ENCODE measurements at places on chromosomes 5 and 9. TPM values are rescaled to one million over a fixed set of nuclear protein-coding genes. Genes with fewer than 3 reads are reported as not detected.
A peak's percentile ranks its signal among the peaks of the same experiment; 100 is the strongest.

- H3K27me3 ChIP-seq, result no peaks in the 10 kb centered on the region
- no peak overlapping the region for H3K27ac ChIP-seq
- H3K4me1 ChIP-seq, result peaks cover 8% of the 10 kb centered on the region
- DNase-seq, result no peak
Measured at GRCh38 chr5:55582256-55582655, 47.5 kb upstream of the PLPP1 start.

DNA sequence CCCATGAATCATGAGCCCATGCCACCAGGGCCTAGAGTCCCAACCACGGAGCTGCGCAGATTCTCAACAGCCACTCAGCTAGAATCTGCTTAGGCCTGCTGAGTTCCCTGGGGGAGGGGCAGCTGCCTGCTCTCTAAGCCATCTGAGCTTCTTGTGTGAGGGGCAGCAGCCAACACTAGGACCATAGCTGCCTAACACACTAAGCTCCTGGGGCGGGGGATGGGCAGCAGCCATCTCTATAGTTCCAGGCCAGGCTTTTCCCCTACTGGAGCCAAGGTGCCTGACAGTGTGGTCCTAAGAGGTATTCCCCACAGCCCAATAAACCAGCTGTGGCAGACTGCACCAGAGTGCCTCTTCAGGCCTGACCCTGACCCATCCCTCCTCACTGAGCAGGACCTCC lies 255.9 kb upstream of the ACO1 start:
- peaks cover 1% of the 10 kb centered on the region for H3K27me3 ChIP-seq
- DNase-seq, result no peak
- no peaks in the 10 kb centered on the region for H3K4me1 ChIP-seq
- H3K27ac ChIP-seq, result no peak overlapping the region

DNA sequence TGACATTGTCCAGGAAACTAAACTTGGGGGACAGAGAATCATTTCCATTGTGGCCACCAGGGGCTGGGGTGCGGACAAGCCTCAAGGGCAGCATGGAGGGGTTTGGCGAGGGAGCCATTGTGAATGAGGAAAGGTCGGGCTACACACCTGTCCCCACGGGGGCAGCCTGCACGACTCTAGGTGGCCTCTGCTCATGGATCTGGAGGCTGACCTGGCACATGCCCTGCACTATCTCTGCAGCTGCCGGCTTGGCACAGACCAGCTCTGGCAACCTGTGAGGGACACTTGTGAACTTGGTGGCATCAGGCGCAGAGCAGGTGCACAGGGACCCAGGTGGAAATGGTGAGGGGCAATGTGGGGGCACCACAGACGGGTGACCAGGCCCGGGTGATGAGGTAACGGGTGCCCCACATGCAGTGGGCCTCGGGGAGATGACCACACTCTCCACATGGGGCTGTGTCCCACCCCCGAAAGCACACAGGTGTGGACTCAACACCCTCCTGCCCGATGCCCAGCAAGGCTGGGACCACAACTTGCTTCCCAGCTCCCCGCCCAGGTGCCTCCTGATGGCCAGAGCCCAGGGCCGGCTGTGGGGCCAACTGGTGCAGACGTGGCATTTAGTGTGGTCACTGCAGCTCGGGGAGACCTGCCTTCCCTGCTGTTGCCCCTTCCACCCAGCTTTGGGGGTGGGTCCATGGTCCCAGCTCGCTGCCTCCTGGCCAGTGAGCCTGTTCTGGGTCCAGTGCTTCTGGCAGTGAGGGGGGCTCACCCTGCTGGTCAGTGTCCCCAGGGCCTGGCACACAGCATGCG lies 60.9 kb upstream of the UBAC1 start:
- peaks cover 12% of the 10 kb centered on the region for H3K36me3 ChIP-seq
- H3K4me3 ChIP-seq, result no peak overlapping the region
- H3K27me3 ChIP-seq, result peaks cover 5% of the 10 kb centered on the region
- H3K4me1 ChIP-seq, result no peaks in the 10 kb centered on the region

DNA sequence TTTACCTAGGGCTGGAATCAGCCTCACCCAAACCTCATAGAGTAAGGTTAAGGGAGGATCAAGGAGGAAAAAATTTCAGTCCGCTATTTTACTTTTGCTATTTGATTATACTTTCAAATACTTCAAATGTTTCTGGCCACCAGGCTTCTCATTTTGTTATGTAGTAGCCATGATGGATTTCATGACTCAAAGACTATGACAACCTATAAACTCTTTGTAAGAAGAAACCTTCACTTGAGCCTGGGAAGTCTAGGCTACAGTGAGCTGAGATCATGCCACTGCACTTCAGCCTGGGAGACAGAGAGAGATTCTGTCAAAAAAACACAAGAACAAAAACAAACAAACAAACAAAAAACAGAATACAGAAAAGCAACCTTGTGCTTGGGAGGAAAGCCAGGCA lies 293.6 kb upstream of the TNC start:
- no peaks in the 10 kb centered on the region for H3K4me1 ChIP-seq
- no peak for DNase-seq
- H3K4me3 ChIP-seq, result no peak overlapping the region
- no peak overlapping the region for H3K27ac ChIP-seq

CA9 gene
- 1.5 TPM for total RNA-seq

AKNA gene
- 79.1 TPM for total RNA-seq

SYNPO gene
- 94.3 TPM for total RNA-seq

RNF180 gene
- 7.8 TPM for total RNA-seq

DNA sequence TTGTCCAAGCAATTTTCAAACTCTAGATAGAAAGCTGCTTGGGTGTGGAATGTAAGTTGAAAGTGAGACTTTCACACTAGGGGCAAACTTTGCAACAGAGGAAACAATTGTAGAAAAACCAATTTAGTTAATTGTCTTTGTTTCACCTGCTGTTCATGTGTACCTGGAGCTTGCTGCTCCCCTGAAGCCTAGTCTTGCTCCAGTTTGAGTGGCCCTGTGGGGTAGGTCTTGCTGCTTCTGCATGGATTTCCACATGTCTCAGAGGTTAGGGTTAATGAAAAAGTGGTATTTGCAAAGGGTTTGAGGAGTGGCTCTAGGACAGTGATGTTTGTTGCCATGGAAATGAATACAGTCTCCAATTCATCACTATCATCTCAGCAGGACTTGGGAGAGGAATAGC lies 182.2 kb downstream of the FSTL4 start:
- H3K4me1 ChIP-seq, result no peaks in the 10 kb centered on the region
- no peak overlapping the region for H3K27ac ChIP-seq
- no peaks in the 10 kb centered on the region for H3K36me3 ChIP-seq

GRCh38 chr9:115373000-115373709 lies 255.2 kb upstream of the TNC start:
- DNase-seq, result no peak
- H3K27me3 ChIP-seq, result no peaks in the 10 kb centered on the region
- H3K27ac ChIP-seq, result no peak overlapping the region
- no peak overlapping the region for H3K4me3 ChIP-seq
- no peaks in the 10 kb centered on the region for H3K36me3 ChIP-seq

DNA sequence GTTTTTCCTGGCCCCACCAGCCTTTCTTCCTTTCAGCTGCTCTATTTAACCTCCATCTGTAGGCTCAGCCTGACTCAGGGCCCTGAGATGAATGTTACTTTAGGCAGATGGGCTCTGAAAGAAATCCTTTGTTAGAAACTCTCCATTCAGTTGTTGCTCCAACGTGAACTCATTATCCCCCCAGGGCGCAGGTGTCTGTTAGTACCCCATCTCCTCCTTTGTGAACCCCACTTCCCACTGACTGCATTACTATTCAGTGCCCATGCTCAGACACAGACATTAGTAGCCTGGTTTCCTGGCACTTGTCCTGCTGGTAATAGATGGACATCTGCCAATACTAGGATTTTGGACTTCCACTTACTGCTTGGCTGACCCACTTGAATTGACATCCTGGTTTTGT lies 1271.6 kb downstream of the PTPRD start:
- no peak overlapping the region for H3K27ac ChIP-seq
- H3K36me3 ChIP-seq, result no peaks in the 10 kb centered on the region
- peaks cover 1% of the 10 kb centered on the region for H3K27me3 ChIP-seq
- no peak overlapping the region for H3K4me3 ChIP-seq

GRCh38 chr9:136421791-136422190 lies 11.3 kb downstream of the PMPCA start:
- H3K27ac ChIP-seq, result no peak overlapping the region
- peaks cover under 1% of the 10 kb centered on the region for H3K27me3 ChIP-seq
- peaks cover 22% of the 10 kb centered on the region for H3K36me3 ChIP-seq
- H3K4me1 ChIP-seq, result no peaks in the 10 kb centered on the region

- H3K27me3 ChIP-seq, result peaks cover 4% of the 10 kb centered on the region
- peaks cover 16% of the 10 kb centered on the region for H3K4me1 ChIP-seq
- DNase-seq, result no peak
Measured at GRCh38 chr9:20228096-20228495, 394.2 kb downstream of the MLLT3 start.

GRCh38 chr9:137056739-137057415 lies 3.0 kb upstream of the ENTPD2 start:
- H3K27ac ChIP-seq, result no peak overlapping the region
- H3K4me3 ChIP-seq, result no peak overlapping the region
- no peaks in the 10 kb centered on the region for H3K36me3 ChIP-seq
- DNase-seq, result no peak
- H3K4me1 ChIP-seq, result peaks cover 10% of the 10 kb centered on the region

GRCh38 chr5:132497488-132497997 lies 7.0 kb upstream of the IRF1 start:
- no peak for DNase-seq
- no peak overlapping the region for H3K27ac ChIP-seq
- no peaks in the 10 kb centered on the region for H3K36me3 ChIP-seq
- H3K4me1 ChIP-seq, result no peaks in the 10 kb centered on the region
- peak overlapping the region; percentile 77 for H3K4me3 ChIP-seq

GRCh38 chr9:121279776-121280388 lies 11.9 kb downstream of the GSN start:
- peaks cover 17% of the 10 kb centered on the region for H3K36me3 ChIP-seq
- H3K27ac ChIP-seq, result no peak overlapping the region
- H3K27me3 ChIP-seq, result peaks cover 13% of the 10 kb centered on the region
- H3K4me1 ChIP-seq, result peaks cover 31% of the 10 kb centered on the region
- no peak overlapping the region for H3K4me3 ChIP-seq

Measured in endothelial cell (in vitro differentiated cells).